NCI-H774 (cell line): ENCODE measurements at places on chromosomes 6 and 20.

DNA sequence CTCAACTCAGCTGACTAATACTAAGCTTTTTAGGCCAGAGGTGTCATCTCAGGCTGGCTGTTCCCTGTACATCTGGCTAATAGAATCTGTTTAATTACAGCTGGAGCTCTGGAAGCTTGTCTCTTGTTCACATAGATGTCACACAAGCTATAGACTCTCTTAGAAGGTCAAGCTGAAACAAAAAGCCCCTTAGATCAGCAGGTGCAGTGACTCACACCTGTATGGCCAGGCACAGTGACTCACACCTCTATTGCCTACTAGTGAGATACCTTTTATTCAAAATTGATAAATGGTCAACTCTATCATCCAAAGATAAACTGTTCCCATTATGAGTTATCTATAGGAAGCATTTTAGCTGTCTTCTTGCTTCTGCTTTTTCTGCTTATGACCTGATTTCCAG is 29.9 kb upstream of the MTHFD1L start:
- peak; percentile 3 for DNase-seq

- no peak for DNase-seq
Measured at GRCh38 chr6:99091985-99092384, 144.2 kb upstream of the FBXL4 start.

DNA sequence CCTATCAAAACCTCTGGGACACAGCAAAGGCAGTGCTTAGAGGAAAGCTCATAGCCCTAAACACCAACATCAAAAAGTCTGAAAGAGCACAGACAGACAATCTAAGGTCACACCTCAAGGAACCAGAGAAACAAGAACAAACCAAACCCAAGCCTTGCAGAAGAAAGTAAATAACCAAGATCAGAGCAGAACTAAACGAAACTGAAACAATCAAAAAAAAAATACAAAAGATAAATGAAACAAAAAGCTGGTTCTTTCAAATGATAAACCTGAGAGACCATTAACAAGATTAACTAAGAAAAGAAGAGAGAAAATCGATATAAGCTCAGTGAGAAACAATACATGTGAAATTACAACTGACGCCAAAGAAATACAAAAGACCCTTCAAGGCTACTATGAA is 34.8 kb upstream of the RUNX2 start:
- DNase-seq, result no peak

GRCh38 chr6:105873799-105874198 is 212.3 kb upstream of the PRDM1 start:
- no peak for DNase-seq

DNA sequence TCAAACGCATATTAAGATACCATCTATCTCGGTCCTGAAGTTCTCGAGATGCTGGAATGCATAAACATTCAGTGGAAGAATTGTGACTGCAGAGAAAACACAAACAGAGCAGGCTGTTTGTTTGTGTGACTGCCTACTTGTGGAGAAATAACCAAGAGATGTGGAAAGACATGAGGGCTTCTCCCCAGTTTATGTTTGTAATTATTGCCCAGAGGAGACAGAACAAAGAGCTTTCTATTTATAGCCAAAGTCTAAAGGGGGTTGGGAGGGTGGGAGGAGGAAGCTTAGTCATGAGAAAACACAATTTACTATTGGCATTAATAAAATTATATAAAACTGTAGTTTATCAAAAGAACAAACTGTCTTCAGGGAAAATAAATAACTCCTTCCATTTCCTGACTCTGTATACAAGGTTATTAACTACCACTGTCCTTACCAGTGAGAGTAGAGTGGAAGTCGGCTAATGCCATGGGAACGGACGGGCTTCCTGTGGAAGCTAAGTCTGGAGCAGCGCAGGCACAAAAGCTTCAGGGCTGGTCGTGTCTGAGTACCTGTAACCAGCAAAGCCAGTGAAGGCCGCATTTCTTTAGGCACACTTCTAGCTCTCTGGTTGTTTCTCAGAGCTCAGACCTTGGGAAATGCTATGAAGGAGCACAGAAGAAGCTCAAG is 200.2 kb upstream of the SUPT3H start:
- no peak for DNase-seq

GRCh38 chr20:45235995-45236394 is 14.8 kb downstream of the SEMG2 start:
- DNase-seq, result no peak
